NAMALWA (cell line): ENCODE measurements at places on chromosomes 12 and 14.
A peak's percentile ranks its signal among the peaks of the same experiment; 100 is the strongest.

DNA sequence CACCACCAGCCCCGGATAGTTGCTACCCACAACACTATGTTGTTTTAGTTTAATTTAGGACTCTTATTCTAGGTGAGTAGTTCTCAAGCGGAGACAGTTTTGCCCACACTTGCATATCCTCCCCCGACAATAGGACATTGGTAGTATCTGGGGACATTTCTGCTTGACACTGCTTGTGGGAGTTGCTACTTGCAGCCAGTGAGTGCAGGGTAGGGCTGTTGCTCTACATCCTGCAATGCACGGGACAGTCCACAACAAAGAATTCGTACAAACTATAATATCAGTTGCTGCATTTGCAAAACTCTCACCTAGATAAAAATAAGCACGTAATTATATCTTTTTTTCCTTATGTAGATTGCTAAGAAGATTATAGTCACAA lies 111.8 kb upstream of the DNM1L start:
- DNase-seq: no peak

DNA sequence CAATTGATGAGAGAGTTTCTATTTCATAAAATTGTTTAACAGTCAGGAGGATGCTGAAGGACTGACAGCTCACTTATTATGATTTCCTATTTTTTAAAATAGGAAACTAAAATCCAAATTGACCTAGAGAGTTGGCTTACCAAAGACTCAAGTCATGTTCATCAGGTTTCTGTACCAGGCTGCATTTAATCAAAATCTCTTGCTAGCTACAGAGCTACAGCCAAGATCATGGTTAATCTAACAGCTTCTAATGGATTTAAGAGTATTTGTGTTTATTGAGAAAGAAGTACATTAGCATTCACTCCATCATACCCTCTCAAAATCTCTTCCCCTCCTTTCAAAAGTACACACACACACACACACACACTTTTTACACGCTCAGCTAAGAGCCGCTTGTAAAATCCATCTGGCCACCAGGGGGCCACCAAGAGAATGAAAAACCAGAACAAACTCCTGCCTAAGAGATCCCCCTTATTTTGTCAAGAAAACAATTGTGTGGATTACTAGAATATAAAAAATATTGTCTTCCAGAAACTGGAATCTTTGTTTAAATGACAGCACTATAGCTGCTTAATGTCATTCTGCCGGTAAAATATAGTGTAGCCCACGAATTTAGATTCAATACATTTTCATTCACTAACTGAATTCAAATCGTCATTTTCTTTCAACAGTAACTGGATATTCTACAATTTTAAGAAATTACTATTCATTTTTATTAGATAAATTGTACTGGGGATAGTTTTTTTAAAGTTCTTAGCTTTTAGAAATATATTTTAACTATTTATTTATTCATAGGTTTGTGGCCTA lies 334.0 kb downstream of the BTG1 start:
- peak; percentile 76 for DNase-seq

DNA sequence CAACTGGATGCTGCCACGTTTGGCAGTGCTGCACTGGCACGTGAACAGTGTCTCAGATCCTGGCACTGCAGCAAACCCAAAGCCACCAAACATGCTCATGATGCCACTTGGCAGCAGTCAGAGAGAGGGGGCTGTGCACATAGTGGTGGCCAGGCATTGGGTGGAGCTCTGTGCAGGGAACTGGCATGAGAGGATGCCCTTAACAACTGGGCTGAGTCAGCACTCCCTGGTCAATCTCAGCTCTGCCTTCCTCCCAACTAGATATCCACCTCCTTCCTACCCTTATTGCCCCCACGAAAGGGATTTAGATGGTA lies 37.0 kb downstream of the ZFHX2 start:
- DNase-seq: no peak

- no peak for DNase-seq
These were observed 13.6 kb downstream of the ARHGEF40 start for GRCh38 chr14:21083565-21084325.

- no peak for DNase-seq
These were observed 74.4 kb downstream of the SLC24A4 start for GRCh38 chr14:92397150-92397952.

DNA sequence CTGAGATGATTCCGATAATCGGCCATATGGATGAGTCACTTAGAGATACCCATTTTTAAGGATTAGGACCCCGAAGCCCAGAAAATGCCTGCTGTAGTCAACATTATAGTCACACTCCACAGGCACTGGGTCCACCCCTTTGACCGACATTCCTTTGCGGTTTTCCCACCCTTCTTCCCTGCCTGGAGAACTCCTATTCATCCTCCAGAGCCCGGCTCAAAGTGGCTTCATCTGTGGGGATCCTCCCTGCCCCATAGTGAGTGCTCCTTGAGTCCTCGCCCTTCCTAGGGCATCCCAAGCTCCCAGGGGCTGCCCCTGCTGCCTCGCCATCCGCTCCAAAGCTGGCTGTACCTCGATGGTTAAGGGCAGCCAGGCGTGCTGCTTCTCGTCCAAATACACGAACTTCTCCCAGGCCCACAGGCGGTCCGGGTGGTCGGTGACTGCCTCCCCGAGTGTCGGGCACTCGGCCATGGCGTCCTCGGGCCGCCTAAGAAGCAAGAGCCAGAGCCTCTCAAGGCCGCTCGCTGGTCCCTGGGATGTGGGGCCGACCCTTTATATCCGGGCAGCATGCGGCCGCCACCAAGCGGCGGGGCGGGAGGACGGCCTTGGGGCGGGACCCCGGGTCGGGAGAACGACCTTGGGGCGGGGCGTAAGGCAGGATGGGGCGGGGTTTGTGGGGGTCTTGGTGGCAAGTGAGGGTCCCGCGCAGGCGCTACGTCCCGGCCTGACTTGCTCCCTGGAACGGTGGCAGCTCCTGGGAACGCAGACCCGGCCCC lies at the start of gene TCL1A:
Gene TCL1A (minus strand): TSS at position 530 of the 776 bp plus-strand sequence. CDS start 59 bp downstream, at position 471.
- peak; percentile 91 for DNase-seq

DNA sequence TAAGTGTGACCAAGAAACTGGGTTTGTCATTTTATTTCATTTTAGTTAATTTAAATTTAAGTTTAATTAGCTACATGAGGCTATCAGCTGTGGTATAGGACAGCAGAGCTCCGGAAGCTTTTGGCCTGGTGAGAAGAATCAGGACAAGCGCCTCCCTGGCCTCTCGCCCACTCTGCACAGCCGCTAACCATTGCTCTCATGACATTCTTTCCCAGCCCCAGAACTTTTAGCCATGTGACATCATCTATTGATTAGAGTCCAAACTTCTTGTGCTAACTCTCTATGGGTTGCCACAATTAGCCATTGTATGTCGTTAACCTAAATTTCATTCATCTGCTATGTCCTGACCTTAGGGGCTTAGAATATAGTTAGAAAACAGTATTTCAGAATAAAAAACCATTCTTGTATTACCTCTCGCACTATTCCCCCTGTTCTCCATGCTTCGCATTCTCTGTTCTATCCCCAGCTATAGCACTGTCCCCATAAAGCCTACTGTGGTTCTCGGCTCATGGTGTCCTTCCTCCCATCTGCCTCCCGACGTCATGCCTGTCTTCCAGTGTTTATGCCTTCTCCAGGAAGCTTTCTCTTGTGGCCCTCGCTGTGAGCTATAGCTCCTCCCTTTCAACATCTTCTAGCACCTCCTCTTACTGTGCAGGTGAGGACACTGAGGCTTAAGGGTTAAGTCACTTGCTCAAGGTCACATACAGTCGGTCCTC lies 23.5 kb downstream of the SSH1 start:
- DNase-seq: no peak

- DNase-seq: no peak
These were observed 9.1 kb upstream of the POLR3B start for GRCh38 chr12:106348411-106348810.

GRCh38 chr12:124273630-124274029 lies 21.3 kb upstream of the RFLNA start:
- peak; percentile 51 for DNase-seq

DNA sequence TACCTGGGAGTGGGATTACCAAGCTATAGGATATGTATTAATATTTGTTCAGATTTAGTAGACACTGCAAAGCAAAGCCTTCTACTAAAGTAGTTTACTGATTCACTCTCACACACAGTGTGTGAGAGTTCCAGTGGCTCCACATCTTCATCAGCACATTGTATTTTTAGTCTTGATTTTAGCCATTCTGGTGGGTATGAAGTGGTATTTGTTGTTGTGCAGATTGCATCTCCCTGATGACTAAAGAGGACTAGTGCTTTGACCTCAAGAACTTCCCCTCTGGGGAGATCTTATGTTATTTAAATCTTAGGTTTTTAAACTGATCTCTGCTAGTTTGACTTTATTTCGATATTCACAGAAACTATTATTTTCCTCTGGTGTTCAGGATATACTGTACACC lies 479.7 kb upstream of the RGS6 start:
- DNase-seq: no peak

DNA sequence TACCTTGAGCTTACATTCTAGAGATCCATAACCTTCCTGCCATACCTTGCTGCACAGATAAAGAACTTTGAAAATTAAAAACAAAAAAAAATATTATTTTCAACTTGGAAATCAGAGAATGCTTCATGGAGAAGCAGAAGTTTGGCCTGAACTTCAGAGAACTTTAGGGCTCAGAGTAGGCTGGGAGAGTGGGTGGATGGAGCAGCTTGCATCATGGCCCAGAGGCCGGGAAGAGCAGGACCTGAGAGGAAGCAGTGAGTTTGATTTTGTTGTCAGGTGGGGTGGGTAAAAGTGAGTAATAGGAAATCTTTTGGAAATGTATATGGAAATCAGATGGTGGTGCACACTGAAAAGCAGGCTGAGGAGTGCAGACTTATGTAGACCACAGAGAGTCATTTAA lies 228.5 kb upstream of the KRR1 start:
- no peak for DNase-seq

DNA sequence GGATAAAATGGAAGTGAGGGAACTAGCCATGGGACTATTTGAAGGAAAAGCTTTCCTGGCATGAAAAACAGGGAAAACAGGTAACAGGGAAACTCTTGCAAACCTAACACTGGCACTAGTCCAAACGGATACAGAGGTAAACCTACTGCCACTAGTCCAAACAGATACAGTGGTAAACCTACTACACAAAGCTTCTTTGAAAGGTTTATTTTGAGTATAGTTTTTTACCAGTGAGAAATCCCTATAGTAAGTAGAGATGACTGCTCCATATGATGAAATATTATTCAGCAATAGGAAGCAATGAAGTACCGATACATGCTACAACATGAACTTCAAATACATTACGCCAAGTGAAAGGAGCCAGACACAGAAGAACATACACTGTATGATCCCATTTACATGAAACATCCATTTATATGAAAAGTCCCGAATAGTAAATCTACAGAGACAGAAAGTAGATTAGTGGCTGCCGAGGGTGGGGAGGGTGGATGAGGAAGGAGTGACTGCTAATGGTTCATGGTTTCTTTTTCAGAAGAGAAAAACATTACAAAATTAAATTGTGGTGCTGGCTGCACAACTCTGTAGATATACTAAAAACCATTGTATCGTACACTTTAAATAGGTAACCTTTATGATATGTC lies 25.5 kb downstream of the SPTLC2 start:
- DNase-seq: no peak

DNA sequence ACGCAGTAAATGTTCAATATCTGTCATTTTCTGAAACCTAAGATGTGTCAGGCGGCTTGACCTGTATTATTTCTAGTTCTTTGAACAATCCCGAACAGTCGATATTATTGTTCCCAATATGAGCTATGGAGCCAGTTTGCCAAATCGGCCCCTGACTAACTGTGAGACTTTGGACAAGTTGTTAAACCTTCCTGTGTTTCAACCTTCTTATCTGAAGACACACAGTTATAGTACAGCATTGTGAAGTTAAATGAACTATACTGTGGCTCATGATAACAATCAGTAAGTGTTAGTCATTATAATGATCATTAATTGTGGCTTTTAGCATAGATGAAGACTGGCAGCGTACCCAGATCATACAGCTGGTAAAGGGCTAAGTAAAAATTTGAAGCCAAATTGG lies 23.4 kb downstream of the DDX47 start:
- no peak for DNase-seq

- no peak for DNase-seq
These were observed 832 bp upstream of the SYT1 start for GRCh38 chr12:78863482-78864402.

DNA sequence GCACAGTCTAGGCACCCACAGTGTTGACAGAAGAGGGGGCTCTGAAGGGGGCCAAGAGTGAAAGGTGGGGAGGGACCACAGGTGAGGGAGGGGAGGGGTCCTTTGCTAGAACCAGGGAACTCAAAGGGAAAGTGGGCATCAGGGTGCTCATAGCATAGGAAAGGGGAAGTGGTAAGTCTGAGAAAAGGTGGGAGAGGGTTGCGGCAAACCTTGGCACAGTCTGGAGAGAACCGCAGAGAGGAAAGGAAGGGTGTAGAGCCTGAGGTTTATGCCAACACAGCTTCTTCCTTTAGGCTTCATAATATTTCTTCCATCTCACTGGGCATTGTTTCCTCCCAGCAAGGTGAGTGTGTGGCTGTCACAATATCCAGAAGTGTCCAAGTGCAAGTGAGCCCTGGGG lies 11.5 kb upstream of the PLEK2 start:
- no peak for DNase-seq

- no peak for DNase-seq
These were observed 97.8 kb downstream of the EPS8 start for GRCh38 chr12:15691388-15691787.

DNA sequence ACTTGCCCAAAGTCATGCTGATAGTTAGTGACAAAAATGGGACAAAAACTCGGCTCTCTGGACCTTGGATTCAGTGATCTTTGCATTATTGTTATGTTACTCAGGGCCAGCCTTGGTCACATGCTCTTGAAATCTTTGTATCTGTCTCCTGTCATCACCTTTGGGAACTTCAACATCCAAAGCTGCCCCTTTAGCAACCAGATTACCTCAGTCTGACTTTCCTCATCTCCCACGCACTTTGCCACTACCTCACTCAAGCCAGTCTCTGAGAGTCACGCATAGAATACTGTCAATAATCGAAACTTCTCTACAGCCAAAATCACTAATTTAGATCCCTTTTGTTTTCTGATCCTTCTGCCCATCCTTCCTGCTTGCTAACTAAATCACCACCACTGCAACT lies 90.8 kb upstream of the DAAM1 start:
- DNase-seq: no peak

DNA sequence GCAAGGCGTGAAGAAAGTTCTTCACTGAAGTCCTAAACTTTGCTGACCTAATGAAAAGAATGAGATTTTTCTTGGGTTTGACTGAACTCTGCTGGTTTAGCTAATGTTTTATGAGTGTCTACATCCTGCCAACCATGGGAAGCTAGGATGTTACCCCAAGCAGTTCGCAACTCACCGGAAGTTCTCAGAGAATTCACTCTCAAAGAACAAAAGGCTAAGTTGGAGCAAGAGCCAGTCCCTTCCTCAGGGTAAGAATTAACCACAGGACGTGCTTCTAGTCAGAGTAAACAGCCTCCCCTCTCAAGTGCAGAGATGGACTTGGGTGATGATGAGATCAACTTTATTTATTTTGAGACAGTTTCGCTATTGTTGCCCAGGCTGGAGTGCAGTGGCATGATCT lies 37.3 kb downstream of the TCHP start:
- no peak for DNase-seq

DNA sequence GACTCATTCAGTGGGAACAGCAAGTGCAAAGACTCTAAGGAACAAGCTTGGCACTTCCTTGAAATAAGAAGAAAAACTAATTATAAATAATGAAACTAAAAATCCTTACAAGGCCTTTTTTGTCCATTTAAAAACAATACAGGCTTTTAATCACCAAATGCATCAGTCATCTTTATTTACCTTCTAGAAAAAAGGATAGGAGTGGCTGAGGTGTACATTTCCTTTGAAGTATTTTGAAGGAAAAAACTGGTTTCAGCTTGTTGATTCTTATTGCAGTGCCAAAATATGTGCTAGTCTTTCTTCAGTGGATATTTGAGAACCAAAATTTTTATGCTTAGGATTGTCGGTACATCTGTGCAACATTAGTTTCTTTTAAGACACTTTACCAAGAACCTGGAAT lies 29.8 kb downstream of the MED21 start:
- DNase-seq: no peak
